ENCODE measurements at places on chromosomes 3 and 15.

DNA sequence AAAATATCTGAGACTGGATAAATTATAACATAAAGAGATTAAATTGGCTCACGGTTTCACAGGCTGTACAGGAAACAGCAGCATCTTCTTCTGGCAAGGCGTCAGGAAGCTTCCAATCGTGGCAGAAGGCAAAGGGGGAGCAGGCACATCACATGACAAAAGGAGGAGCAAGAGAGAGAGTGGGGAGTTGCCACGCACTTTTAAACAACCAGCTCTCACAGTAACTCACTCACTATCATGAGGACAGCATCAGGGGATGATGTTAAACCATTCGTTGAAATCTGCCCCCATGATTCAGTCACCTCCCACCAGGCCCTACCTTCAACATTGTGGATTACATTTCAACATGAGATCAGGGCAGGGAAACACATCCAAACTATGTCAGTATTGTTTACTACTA, 114.5 kb upstream of the SPATA16 start:
- DNase-seq: no peak

DNA sequence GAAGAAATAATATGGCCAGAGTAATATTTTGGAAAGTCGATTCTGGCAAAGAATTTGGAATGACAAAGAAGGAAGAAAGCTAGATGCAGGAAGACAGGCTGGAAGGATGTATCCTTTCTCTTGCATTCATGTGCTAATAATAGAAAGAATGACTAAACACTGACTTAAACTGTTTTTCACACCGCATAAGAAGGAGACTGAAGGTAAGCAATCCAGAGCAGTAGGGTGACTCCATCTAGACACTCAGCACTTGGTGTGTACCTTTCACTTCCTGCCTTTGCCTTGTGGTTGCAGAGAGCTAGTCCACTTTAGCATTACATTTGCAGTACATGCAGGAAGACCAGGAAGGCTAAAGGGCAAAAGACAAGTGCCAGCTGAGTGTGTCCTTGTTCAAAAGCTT, 234.6 kb downstream of the RBMS3 start:
- DNase-seq: no peak

- DNase-seq: no peak
Observed at GRCh38 chr3:37032961-37033360, 39.6 kb downstream of the MLH1 start.

GRCh38 chr15:40593588-40594428, at the start of gene KNL1:
KNL1 (plus strand) TSS chr15:40594249; CDS start chr15:40602932, 8,683 bp downstream.
- DNase-seq: peak; percentile 88

DNA sequence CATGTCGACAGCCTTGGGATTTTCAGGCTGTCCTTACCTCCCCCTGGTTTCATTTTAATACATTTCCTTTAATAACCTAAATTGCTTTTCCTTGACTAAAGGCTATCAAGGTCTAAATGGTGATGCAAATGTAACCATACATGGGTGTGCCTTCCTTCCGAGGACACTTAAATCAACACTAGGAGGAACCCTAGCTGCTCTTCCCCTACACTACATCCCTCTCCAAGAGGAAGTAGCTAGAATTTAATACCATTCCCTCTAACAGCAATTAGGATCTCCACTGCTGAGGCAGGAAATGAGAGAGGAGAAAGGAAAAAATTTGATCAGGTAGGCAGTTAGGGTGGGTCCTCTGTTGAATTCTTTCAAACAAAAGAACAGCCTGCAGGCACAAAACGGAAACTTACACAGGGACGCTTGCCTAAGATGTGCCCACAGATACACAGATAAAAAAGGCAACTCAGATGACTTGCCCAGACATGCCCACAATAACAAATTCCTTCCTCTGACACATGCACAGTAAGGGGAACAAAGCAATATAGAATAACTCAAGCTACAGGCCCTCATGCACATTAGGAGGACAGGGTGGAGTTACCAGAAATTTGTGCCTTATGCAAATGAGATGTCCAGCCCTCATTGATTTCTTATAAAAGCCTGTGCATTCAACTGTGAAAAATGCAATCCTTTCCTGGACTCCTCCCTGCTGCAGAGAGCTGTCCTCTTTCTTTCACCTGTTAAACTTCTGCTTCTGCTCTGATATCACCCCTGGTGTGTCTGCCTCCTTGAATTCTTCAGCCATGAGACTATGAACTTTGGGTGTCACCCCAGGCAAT, 1024.4 kb upstream of the CADM2 start:
- DNase-seq: no peak

Data from hypothalamus (tissue), 51 donors.